ENCODE measurements at places on chromosomes 6 and 20.

DNA sequence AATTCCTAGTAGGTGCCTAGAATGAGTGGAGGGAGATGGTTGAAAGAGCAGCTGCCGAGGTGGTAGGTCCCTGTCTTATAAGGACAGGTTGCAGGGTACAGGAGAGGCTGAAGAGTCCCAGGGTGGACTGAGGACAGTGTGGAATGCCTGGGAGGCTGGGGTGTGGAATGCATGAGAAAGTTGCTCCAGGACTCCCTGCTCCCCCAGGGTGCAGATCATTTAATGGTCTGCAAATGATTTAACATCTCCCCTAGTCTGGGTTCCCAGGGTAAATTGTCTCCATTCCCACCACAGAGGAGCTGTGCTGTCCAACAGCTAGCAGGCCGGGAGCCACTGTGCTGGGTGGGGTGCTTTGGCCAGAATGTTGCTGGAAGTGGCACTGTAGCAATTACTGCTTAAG, 76.0 kb downstream of the CD83 start:
- no peak for DNase-seq

GRCh38 chr20:51542571-51543421, at the start of gene NFATC2:
Gene NFATC2, minus strand, starts transcription at chr20:51542719. Its CDS starts 220 bp downstream, at chr20:51542499.
- DNase-seq: no peak

DNA sequence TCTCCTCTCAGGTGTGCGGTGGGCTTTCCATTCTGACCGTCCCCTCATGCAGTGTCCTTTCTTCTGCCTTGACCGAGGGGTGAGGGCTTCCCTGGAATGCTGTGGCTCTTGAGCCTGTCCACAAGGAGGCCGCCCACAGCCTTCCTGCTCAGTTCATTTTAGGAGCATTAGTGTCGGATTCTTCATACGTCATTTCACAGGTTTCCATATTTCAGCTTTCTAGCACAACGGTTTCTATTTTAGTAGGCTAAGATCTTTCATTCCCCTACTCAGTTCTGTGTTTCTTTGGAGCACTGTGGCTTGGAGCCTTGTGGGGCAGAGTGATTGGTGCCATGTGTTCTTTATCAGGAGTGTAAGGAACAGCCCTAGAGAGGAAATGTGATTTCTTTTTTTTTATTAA, 5.5 kb downstream of the PPP1R3G start:
- DNase-seq: no peak

- DNase-seq: no peak
These were observed 18.8 kb downstream of the ZNF292 start for GRCh38 chr6:87174078-87174579.

DNA sequence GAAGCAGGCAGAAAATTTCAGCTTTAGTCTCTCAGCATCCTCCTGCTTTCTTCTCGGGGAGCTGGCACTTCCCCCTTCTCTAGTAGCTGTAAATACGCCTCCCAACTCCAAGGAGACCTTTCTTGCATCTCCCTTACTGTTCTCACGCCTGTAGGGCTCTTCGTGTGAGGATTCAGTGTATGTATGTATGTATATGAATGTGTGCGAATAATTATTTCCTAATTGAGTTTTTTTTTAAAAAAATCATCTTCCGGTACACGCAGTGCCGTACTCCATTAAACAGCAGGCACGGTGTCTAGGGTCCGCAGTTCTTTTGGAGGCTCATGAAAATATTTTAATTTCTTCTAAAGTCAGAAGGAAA, 85.4 kb downstream of the HFE start:
- no peak for DNase-seq

GRCh38 chr6:151494936-151495320, 1.1 kb downstream of the CCDC170 start:
- no peak for DNase-seq

DNA sequence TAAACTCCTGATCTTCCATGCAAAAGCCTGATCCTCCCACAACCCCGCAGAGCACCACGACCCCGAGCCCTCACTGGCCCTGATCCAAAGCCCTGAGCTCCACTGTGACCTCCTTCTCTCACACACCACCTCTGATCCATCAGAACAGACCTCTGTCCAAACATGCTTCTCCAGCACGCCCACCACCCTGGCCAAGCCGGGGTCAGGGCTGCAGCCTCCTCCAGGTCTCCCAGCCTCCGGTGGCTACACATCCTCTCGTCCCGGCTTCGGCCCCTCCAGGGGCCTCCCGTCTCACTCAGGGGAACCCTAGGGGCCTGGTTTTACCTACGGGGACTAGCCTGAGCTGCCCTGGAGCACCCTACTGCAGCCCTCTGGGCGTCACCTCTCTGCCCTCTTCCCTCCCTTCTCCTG, 49.1 kb downstream of the FOXF2 start:
- no peak for DNase-seq

- DNase-seq: no peak
These were observed 74.1 kb downstream of the DNAH8 start for GRCh38 chr6:38789256-38789655.

- DNase-seq: no peak
These were observed at the start of gene SPTLC3 for GRCh38 chr20:13008761-13009681. Gene SPTLC3, plus strand, starts transcription at chr20:13008972. Its CDS starts 296 bp downstream, at chr20:13009268.

DNA sequence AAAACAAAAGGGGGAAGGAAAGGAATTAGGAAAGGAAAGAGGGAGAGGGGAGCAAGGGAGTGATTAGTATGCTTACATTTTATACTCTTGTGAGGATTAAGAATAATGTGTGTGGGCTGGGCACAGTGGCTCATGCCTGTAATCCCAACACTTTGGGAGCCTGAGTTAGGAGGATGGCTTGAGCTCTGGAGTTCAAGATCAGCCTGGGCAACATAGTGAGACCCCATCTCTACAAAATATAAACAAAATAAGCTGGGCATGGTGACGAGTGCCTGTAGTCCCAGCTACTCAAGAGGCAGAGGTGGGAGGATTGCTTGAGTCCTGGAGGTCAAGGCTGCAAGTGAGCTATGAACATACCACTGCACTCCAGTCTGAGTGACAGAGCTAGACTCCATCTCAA, 47.0 kb downstream of the SHLD1 start:
- DNase-seq: no peak

GRCh38 chr6:67391955-67392354, 1243.1 kb upstream of the ADGRB3 start:
- no peak for DNase-seq

DNA sequence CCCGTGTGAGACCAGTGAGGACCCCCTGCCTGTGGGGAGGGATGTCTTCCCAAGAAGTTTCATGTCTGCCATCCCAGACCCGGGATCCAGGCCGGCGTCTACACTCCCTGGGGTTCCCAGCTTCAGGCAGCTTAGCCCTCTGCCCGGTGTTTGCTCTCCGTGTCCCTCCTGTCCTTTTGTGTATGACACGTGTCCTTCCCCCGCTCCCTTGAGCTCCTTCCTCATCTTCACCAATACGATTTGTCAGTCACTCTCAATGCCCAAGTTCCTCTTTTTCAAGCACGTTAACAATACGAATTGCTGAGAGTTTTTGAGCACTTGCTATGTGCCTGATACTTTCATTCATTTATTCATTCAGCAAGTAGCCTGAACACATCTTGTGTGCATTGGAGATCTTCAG, 115.6 kb upstream of the PTPN1 start:
- no peak for DNase-seq

- no peak for DNase-seq
These were observed 23.4 kb upstream of the PTGIS start for GRCh38 chr20:49591217-49591865.

GRCh38 chr6:147201885-147202515, 2.2 kb upstream of the STXBP5 start:
- peak; percentile 19 for DNase-seq

DNA sequence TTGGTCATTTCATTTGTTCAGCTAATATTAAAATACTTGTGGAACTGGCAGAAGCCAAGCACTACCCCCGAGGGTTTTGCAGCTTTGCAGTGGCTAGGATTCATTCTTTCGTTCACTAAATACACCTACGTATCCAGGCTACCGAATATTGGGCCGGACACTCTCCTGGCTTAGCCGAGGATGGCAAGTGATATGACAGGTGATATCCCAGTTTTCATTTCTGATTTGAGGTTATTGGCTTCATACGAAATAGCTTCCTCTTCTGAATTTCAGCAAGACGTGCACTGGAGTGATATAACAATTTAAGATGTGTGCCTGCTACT, 536 bp upstream of the MTFR2 start:
- DNase-seq: no peak

DNA sequence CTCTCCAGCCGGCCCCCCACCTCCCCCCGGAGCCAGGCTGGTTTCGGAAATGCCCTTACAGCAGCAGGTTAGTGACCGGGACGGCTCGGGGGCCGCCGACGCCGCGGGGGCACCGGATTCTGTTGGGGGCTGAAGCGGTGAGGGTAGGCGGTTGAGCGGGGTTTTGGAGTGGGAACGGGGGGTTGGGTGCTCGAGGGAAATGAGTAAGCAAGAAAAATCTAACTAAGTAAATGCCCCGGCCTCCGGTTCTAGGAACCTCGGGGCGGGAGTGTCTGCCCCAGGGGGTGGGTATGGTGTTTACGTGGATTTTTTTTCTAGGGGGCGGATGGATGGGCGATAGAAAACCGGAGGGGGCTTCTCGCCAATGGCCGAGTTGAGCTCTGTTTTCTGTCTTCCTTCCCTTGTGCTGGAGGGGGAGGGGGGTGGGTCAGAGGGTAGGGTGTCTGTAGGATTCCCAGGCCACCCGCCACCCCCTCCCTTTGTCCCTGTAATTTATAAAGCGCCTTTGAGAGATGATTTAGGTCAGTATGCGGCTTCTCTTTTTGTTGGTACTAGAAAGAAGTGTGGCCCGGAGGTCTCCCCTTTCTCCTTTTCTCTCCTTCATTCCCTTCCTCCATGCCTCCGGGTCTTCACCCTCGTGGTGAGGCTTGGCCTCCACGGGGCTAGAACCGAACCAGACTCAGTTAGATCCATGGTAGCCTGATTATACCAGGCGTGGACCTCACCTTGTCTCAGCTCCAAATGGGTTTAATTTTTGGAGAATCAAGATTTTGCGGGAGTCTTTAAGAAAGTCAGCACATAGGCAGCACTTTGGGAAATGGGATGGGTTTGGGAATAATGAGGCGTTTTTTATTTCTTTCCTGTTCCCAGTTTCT, 2.3 kb downstream of the E2F3 start:
- peak; percentile 7 for DNase-seq

DNA sequence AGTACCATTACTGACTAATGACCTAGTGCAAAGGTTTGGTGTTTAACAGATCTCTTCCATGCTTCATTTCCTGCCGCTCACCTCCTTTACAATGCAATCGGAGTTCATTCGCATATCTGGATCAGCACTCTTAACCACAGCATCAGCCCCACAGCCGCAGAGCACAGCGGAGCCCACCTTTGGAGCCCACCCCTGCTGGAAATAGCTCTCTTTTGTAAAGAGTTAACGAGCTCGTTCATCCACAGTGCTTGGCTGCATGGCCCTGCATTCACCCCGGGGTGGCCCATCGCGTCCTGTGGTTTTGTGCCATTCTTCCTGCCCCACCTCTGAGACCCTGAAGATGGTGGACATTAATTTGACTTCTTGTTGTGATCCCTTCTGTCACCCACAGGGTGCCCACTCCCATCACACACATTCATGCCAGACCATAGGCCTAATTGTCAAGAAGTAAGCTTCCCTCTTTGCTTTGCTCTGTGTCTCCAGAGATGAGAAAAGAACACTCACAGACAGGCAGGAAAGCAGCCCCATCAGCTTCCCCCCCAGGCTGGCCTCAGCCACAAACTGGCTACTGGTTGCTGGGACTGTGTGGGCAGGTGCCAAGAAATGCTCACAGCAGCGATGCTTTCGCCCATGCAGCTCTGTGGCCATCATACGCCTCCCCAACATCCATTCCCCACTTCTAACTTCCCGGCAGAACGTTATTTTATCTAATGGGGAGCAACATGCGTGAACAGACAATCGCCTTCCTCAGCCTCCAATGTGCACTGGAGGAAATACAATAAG, 167.0 kb downstream of the LRFN2 start:
- DNase-seq: no peak

DNA sequence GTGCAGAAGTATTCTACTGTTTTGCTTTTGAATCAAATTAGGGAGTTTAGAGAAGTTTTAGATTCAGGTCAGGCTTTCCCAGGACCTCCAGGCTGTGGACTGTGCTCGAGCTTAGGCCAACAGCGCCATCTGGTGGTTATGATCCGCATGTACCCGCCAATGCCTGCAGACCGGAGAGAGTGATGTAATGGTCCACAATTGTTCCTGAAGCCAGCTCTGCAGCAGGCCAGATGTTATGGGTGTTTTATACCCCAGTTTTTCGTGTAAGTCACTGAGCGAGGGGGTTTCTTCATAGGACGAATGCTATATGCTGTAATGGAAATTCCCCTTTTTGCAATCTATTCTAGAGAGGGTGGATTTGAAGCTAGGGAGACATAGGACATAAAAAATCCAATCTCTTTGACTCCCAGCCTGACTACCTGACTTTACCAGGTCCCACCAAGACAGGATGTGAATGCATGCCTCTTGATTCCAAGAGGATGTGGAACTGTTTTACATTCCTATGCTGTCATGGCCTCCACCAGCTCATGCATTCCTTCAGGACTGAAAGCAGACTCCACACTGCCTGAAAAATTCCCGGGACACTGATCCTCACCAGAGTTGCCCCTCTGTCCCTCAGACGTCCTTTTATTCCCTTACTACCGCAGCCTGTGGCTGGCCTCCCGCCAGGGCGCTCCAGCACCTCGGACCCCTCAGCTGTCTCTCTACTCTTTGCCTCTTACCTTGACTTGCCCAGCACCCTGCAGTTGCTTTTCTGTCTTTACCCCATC, 41.2 kb upstream of the LY86 start:
- peak; percentile 26 for DNase-seq

DNA sequence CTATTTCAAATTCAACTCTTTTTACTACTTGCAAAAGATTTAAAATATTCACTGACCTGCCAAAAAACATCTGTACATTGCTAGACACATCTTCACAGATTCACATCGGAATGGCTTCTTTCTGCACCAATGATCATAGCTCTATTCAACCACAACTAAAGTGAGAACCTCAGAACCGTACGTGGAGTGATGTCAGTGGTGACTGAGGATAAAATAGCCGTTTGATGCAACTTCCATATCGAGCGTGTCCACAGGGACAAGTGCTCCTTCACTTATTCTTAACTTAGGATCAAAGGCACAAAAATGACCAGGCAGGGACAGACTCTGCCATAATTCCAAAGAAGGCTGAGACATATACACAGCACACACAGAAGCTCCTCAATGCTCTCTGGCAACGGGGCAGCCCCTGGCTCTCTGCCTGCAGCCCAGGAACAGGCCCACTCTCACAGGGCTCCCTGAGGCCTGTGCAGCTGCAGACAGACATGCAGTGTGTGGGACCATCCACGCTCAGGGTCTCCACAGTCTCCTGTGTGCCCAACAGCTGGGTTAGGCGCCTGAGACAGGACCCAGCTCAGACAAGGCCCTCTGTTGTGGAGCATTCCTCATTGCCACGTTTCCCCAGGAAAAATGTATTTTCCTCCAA, 22.8 kb downstream of the FYN start:
- no peak for DNase-seq

DNA sequence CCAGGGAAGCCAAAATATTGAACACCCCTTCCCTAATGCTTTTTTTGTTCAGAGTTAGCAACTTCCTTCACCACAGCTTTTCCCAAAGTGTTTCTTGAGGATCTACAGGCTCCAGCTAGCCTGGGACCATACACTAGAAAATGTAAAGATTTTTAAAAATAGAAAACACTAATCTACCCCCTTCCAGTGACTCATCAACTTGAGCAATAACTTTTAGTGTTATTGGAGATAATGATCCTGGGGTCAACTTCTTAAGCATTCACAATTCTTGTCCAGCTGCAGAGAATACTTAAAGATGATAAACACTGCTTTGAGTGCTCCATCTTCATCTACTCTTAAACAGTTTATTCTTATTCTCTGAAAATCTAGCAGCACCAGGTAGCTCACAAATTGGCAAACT, 131.6 kb downstream of the COL9A1 start:
- DNase-seq: no peak

All from SHP77 treated with DMSO at 0.1 percent for 48 hours (cell line).